Calu3 (cell line): ENCODE measurements at places on chromosomes 12 and 14.
A peak's percentile ranks its signal among the peaks of the same experiment; 100 is the strongest.

DNA sequence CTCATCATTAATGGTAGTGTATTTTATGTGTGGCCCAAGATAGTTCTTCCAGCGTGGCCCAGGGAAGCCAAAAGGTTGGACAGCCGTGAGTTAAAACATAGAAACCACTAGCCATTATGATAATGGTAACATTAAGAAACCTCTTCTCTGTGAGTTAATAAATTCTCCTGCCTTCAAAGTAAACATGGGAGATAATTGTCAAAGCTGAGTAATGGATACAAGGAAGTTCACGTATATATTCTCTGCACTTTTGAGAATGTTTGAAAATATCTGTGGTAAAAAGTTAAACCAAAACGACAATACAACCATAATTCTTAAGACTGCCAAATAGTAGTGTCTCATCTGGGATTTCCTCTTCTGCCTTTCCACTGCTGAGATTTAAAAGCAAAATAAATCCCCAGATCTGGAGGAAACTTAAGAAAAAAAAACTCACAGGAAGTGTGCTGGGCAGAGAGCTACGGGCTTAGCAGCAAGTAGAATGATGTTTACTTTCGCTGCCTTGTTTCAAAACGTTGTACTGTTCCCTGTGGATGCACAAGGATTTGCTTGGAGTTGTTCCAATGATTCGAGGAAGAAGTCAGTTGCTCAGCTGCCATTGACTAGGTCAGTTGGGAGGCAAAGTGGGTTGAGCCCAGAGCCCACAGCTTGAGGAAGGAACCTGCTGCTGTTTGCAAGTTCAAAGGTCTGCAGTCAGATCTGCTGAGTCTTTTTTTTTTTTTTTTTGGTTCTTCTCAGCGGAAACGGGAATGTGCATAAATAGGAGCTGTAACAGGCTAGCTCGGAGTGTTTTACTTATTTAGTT lies 1.7 kb downstream of the TPCN1 start:
- DNase-seq: peak; percentile 64

DNA sequence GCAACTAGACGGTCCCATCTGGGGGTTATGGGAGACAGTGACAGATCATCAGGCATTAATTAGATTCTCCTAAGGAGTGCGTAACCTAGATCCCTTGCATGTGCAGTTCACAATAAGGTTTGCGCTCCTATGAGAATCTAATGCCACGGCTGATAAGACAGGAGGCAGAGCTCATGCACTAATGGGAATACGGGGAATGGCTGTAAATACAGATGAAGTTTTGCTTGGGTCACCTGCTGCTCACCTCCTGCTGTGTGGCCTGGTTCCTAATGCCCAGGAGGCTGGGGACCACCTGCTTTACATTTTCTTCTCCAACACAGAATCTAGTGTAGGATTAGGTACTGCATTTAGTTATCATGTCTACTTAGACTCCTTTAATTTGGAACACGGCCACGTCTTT lies 49.7 kb upstream of the SAV1 start:
- no peak for DNase-seq

DNA sequence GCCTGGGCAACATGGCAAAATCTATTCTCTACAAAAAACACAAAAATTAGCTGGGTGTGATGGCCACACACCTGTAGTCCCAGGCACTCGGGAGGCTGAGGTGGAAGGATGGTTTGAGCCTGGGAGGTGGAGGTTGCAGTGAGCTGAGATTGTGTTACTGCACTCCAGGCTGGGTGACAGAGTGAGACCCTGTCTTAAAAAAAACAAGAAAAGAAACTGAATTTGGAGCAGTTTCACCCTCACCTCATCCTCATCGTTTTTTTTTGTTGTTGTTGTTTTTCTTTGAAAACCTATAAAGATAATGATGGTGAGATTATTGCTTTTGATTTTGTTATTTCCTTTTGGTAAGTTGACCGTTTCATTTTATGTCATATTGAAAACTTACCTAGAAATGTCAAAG lies 60.7 kb downstream of the SLC38A6 start:
- no peak for DNase-seq

GRCh38 chr14:74737753-74738325 lies 24.9 kb downstream of the FCF1 start:
- no peak for DNase-seq
